Lower leg skin (tissue), 4 donors: ENCODE measurements at places on chromosomes 16 and 17. TPM values are rescaled to one million over a fixed set of nuclear protein-coding genes. Genes with fewer than 3 reads are reported as not detected.
A peak's percentile ranks its signal among the peaks of the same experiment; 100 is the strongest.

GRCh38 chr16:65070831-65071432 lies 50.9 kb downstream of the CDH11 start:
- peak; percentile 55 for DNase-seq

GRCh38 chr17:56099649-56100048 lies 53.6 kb upstream of the ANKFN1 start:
- DNase-seq: no peak

- DNase-seq: no peak
Observed at GRCh38 chr17:3879591-3880417, 13.0 kb downstream of the CAMKK1 start.

DNA sequence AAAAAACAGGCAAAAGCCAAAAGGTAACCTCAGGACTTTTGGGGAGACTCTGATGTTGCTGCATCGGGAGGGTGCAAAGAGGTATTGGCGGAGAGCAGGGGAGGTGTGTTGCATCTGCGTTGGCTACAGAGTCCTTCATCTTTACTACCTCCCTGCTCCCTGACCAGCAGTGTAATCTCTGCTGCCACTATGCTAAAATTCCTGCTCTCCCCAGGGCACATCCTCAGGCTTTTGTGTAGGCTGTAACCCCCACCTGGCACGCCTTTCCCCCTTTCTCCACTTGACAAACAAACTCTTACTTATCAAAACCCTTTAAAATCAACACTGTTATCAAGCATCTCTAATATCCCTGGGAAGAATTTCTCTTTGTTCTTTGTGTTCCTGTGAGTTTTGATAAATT lies 435.3 kb downstream of the HAPSTR1 start:
- DNase-seq: no peak

DNA sequence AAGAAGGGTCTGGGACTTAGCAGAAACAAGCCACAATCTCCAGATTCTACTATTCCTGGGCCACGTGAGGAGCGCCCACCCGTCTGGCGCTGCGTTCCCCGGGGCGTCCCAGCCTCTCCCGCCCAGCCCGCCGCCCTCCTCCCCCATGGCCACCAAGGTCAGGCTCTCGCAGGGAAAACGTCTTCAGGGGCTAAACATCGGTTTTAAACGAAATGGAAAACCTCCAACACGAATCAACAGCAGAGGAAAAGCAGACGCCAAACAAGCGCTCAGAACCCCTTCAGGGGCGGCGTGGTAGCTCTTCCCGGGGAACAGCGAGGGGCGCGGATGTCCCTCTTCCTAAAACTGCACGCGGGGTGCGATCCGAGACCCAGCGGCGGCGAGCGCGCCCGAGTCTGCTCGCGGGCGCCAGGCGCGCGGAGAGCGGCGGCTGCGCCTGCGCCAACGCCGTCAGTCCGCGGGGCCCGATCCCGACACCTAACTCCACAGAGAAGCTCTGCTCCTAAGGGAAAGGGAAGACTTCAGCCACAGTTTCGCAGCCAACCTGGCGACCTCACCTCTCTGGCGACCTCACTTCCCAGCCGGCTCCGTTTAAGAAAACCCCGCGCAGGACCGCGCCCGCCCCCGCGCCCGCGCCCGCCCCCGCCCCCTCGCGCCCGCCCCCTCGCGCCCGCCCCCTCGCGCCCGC lies 505 bp upstream of the COG1 start:
- DNase-seq: peak; percentile 91

GRCh38 chr17:1227917-1228780 lies 42.1 kb upstream of the BHLHA9 start:
- peak; percentile 88 for DNase-seq

DNA sequence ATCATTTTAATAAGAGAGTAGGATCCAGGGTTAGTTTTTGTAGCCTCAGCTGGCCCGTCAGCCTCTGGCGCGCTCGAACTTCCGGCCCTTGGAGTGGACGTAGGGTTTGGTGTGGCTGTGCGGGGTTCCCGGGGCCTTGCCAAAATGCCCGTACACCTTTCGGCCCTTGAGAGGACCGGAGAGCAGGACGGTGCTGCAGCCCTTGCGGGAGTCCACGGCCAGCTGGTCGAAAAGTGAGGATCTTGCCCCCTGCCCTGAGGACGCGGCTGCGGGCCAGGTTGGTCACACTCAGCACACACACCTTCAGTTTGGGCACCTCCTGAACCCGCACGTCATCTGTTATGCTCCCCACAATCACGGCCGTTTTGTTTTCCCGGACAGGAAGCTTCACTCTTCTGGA lies 42.2 kb upstream of the CNTNAP4 start:
- no peak for DNase-seq

DNA sequence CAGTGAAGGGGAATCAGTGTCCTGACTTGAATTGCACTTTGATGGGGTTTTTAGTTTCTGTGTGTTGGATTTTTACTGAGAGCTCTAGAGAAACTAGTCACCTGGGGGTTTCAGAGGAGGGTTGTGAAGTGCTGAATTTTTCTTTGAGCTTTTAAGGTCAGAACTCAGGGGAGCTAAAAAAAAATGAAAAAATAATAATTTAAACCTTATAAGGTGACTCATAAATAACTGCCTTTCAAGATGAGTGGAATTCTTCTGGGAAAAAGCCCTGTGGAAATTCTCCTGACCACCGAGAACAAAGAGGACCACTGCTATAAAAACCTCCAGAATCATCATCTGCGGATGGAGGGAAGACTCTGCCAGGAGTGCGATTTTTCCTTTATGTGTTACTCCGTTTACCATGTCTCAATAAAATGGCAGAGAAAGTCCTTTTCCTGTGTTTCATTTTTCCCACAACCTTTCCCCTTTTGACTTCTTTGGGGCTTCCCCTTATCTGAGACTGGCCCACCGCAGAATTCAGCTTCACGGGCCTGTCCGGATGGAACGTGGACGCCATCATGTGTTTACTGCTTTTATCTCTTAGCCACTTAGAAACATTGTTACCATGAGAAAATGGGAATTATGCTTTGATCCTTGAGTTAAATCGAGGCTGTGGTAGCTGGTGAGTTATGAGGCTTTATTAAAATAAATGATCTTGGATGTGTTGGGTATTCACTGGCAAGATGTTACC lies 39.7 kb downstream of the RPTOR start:
- no peak for DNase-seq

DNA sequence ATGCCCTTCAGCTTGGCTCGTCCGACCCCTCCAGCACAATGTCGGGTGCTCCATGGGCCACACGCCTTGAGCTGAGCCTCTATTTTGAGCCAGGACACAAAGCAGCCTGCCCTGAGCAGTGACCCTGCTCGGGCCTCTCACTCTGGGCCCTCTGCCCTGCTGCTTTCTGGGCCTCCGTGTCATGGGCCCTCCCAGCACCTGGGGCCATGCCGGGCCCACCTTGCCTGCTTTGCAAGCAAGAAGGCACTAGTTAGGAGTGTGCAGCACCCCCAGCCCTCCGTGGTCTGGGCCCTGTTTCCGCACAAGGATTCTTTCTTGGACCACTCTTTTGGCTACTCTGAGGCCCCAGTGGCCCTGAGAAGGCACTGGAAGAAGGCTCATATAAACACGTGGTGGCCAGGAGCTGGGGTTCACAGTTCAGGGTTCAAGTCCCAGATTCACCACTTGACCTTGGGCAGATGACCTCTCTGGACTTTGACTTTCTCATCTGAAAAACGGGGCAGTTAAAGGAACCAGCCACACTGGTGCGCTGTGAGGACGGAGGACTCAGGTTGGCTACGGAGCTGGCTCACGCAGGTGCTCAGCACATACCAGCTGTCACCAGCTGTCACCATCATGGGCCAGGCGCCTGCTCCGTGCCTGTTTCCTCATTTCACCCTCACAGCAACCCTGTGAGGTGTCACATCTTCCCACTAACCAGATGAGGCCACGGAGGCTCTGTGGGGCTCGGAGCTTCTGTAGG lies 166.0 kb upstream of the GSE1 start:
- no peak for DNase-seq

DNA sequence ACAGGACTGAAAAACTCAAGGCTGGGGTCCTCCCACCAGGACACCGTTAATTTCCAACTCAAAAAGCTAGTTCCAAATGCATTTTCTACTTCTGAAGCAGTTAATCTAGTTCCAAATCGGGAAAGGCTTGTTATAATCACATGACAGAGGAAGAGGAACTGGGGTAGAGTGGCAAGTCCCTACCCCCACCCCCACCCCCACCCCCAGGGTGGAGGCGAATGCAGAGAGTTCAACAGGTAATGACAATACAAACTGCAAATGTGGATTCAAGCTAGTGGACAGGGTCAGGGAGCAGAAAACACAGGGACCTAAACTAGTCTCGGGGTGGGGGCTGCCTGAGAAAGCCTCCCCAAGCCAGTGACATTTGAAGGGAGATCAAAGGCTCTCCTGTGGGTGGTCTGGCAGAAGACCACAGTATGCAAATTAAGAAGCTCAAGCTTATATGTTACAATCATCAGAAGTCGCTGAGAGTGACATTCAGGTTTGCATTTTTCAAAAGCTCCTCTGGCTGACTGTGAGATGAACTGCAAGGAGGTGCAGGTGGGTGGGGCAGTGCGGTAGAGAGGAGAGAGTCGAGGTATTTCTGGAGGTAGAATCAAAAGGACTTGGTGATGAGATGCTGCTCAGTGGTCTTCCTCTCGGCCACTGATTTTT lies 56.4 kb upstream of the SLC25A19 start:
- no peak for DNase-seq

DNA sequence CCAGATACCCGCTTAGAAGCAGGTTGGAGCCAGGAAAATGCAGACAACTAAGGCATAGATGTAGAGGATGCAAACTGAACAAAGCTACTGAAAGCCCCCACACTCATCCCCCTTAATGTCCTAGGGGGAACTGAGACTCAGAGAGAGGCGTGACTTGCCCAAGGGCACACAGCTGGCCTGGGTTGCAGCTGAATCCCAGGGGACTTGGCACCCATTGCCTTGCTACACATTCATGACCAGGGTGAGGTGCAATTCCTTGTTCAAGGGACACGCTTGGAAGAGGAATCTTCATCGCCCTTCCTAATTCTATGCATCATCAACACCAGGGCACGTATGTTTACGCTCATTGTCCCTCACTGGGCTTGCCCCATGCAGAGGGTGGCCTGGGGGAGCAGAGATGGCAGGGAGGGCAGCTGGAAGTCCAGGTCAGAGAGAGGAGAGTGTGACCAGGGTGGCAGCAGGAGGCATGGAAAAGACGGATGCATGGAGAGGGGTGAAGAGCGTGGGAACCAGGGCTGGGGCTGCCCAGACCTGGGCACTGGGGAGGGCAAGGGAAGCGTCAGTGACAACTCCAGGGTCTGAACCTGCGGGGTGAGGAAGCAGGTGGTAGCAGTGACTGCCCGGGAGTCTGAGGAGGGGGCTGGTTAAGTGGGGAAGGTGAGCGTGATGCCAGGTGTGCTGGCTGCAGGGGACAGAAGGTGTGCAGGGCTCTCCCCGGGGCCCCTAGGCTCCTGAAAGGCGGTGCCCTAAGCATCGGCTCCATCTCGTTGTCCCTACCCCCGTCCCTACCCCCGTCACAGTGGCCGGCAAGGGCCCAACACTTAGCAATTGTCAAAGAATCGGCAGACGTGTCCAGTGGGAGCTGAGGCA lies 267.1 kb upstream of the TNRC6C start:
- peak; percentile 74 for DNase-seq

- no peak for DNase-seq
Observed at GRCh38 chr17:371583-371982, 19.0 kb upstream of the RPH3AL start.

DNA sequence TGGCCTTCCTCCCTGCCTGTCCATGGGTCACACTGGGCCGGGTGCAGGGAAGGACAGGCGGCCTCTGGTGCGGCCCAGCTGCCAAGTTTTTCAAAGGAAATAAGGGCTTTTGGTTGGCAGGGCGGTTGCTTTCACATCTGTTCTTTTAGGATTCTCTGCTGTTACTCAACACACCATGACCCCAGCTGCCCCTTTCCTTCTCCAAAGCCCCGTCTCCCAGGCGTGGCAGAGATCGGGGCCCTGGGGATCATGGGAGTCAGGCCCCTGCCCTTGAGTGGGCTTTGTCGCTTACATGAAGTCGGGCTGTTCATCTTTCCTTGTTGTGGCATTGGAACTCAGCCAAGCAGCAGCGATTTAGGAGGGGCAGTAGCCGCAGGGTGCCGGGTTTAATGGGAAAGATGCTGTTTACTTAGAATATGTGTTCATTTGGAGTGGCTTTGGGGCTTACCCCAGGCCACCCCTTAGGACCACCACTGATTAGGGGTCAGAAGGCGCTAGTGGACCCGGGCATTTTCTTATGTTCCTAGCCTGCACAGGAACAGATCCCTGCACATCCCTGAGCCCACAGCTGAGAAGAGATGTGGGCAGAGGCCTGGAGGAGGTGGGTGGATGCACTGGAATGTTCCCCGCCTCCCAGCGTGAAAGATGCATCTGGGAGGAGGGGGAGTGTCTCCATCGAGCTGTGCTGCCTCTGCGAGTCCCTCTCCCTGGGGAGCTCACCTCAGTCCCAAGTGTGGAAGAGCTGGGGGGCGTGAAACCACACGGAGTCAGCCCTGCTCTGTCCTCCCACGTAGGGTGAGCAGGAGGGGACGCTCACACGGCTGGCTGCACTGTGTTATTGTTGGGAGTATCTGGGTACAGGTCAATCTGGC lies 6.8 kb upstream of the ADCY7 start:
- peak; percentile 69 for DNase-seq

DNA sequence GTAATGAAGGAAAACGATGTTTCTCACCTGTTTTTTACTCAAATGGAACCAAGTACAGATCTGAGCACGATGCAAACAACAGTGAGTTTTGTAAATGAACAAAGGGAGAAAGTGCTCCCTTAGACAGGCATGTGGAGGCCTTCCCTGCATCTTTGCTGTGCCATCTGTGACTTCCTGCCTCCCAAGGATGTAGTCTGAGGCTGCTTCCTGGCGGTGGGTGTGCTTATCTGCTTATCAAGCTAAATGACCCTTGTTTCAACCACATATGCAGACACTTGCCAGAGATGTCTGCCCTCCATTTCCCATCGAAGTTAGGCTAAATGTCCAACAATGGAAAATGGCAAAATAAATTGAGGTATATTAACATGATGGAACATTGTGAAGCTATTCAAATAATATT lies 34.6 kb downstream of the RGS9 start:
- no peak for DNase-seq

GRCh38 chr17:47686664-47687327 lies 7.2 kb upstream of the TBKBP1 start:
- DNase-seq: no peak

PRKCB gene
- total RNA-seq: 7.4 TPM

TPSD1 gene
- 2.8 TPM for total RNA-seq

PIRT gene
- 0.42 TPM for total RNA-seq

KCNAB3 gene
- 0.49 TPM for total RNA-seq

TNFRSF13B gene
- not detected for total RNA-seq

KCNJ2 gene
- total RNA-seq: 9.1 TPM

ADAM11 gene
- total RNA-seq: 2.3 TPM

RDM1 gene
- total RNA-seq: not detected

ABHD15 gene
- 10.4 TPM for total RNA-seq
